ENCODE measurements at places on chromosomes 7 and 10.

GRCh38 chr7:29806208-29806994, at the start of gene WIPF3:
WIPF3 (plus strand) TSS chr7:29806508; CDS start chr7:29834725, 28,217 bp downstream.
- no peaks in the 10 kb centered on the region for H3K4me1 ChIP-seq
- DNase-seq, result no peak
- no peaks in the 10 kb centered on the region for H3K36me3 ChIP-seq

DNA sequence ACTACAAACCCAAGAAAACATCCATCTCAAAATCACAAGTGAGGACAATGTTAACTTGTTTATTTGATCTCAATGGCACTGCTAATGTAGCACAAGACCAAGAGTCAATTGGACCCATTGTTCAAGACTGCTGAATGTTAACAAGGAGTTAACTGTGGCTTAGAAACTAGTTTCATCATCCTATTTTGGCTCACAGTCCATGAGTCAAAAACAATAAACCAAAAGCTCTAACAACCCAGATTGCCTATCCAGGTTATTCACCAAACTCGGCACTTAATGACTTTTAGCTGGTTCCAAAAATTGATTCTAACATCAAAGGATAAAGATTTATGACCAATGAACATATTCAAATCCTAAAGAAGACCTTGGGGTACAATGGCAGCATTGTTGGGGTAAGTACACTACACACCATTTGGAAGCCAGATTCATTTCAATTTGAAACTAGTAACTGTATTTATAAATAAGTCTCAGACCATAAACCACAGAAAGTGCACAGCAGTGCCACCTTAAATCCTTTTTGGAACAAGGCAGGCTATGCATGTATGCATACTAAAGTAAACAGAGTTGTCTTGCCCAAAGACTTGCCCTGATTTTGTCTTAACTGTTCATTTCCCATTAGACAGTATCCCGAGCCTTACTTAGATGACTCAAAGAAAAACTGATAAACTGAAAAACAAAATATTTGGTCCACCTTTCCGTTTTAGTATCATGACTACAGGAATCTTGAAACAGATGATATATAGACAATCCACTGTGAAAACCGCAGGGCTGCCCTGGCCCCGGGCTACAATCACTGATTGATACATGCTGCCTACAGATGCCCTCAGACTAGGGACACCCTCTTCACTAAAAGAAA, 84.5 kb downstream of the SRPK2 start:
- no peaks in the 10 kb centered on the region for H3K4me1 ChIP-seq
- no peak for DNase-seq
- no peaks in the 10 kb centered on the region for H3K27me3 ChIP-seq
- H3K27ac ChIP-seq, result no peak overlapping the region
- no peak overlapping the region for H3K4me3 ChIP-seq

DNA sequence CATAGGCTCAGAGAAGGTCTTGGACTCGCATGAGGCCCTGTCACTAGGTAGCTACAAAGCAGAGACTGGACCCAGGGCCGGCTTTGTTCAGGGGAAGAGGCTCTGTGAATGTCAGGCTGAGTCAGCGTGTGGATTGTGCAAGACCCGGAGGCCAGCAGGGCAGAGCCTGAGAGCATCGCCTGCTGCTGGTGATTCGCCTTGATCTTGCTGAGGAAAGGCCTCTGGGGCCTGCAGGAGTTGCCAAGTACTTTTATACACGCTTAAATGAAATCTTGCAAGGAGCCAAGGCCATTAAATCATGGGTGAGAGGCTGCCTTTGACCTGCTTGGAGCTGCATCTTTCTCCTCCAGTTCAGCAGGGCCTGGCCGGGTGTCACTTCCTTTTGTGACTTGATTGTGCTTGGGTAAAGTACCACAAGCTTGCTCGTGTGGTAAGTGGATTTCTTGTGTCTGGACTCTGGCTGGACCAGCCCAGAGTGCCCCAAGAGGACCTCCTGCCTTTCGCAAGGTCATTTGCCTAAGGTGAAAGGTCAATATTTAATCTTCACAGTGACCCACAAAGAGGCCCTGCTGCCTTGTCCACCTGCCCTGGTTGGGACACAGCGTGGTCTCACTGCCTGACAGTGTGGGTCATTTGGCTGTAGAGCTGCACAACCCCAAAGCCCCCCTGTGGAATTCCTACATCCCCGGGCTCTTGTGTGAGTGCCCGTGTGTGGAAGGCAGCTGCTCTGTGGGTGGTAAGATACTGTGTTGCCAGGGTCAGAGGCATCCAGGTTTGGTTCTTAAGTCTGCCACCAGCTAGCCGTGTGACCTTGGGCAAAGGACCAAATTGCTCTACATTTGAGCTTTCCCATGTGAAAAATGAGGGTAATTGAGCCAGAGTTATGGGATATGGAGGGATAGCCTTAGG, 38.6 kb upstream of the SH2D4B start:
- H3K4me3 ChIP-seq, result no peak overlapping the region
- no peaks in the 10 kb centered on the region for H3K36me3 ChIP-seq
- no peaks in the 10 kb centered on the region for H3K27me3 ChIP-seq
- peak; percentile 78 for DNase-seq
- peaks cover 8% of the 10 kb centered on the region for H3K4me1 ChIP-seq

DNA sequence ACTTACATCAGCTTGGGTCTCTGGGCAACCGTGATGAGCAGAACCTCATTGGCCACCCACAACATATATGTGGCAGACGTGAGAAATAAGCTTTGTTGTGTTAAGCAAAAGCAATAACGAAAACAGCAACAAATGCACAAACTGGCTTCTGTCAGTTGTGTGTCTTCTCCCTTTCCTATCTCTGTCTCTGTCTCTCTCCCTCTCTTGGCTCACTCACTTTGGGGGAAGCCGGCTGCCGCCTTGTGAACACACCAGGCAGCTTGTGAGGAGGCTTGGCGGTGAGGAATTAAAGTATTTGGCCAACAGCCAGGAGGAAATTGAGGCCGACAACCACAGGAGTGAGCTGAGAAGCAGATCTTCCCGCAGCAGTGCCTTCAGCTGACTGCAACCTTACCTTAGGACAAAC, 21.9 kb upstream of the CDCA7L start:
- H3K27me3 ChIP-seq, result no peaks in the 10 kb centered on the region
- H3K36me3 ChIP-seq, result no peaks in the 10 kb centered on the region

GRCh38 chr7:45695249-45695995, 121.3 kb downstream of the ADCY1 start:
- no peaks in the 10 kb centered on the region for H3K36me3 ChIP-seq
- no peaks in the 10 kb centered on the region for H3K4me1 ChIP-seq
- H3K27me3 ChIP-seq, result no peaks in the 10 kb centered on the region
- DNase-seq, result no peak

- H3K4me3 ChIP-seq, result peak overlapping the region; percentile 68
- H3K27ac ChIP-seq, result peak overlapping the region; percentile 19
- no peaks in the 10 kb centered on the region for H3K36me3 ChIP-seq
- no peaks in the 10 kb centered on the region for H3K27me3 ChIP-seq
- DNase-seq, result peak; percentile 75
Measured at GRCh38 chr7:47536661-47537611, 45.0 kb downstream of the TNS3 start.

- H3K36me3 ChIP-seq, result no peaks in the 10 kb centered on the region
- H3K27ac ChIP-seq, result no peak overlapping the region
- H3K27me3 ChIP-seq, result no peaks in the 10 kb centered on the region
- H3K4me3 ChIP-seq, result no peak overlapping the region
Measured at GRCh38 chr7:71243736-71244410, 111.9 kb downstream of the GALNT17 start.

DNA sequence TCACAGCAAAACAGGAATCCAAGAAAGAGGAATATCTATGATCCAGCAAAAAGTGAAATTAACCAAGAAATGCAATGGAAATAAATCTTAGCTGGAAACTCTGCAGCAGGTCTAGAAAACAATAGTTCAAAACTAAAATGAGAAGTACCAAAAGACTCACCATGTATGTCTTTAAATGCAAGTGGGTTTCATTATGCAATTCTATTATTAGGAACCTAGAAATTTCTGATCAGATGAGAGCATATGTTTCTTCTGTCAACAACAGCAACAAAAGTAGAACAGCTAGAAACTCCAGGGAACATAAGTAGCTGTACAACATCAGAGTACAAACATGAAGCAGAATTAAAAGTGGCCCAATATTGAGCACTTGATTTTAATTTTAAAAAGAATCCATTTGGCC, 304.0 kb downstream of the ARHGAP12 start:
- no peak overlapping the region for H3K27ac ChIP-seq
- no peaks in the 10 kb centered on the region for H3K36me3 ChIP-seq
- H3K27me3 ChIP-seq, result no peaks in the 10 kb centered on the region
- no peak overlapping the region for H3K4me3 ChIP-seq

- H3K27me3 ChIP-seq, result no peaks in the 10 kb centered on the region
- no peak overlapping the region for H3K4me3 ChIP-seq
- H3K4me1 ChIP-seq, result peaks cover 28% of the 10 kb centered on the region
- peak; percentile 59 for DNase-seq
Measured at GRCh38 chr7:5686131-5686530, 95.3 kb downstream of the RNF216 start.

GRCh38 chr10:49610458-49611165, 502 bp downstream of the SLC18A3 start:
- H3K4me3 ChIP-seq, result peak overlapping the region; percentile 33
- H3K27ac ChIP-seq, result no peak overlapping the region
- peaks cover 3% of the 10 kb centered on the region for H3K4me1 ChIP-seq

GRCh38 chr7:42628054-42628453, 283.8 kb downstream of the C7orf25 start:
- H3K36me3 ChIP-seq, result no peaks in the 10 kb centered on the region
- no peaks in the 10 kb centered on the region for H3K27me3 ChIP-seq
- H3K4me1 ChIP-seq, result peaks cover 3% of the 10 kb centered on the region
- no peak for DNase-seq
- no peak overlapping the region for H3K27ac ChIP-seq
- no peak overlapping the region for H3K4me3 ChIP-seq

GRCh38 chr7:112484671-112485167, 3.9 kb downstream of the LSMEM1 start:
- no peaks in the 10 kb centered on the region for H3K36me3 ChIP-seq
- H3K4me1 ChIP-seq, result peaks cover 35% of the 10 kb centered on the region
- H3K27me3 ChIP-seq, result no peaks in the 10 kb centered on the region
- peak; percentile 82 for DNase-seq
- H3K4me3 ChIP-seq, result no peak overlapping the region

- peaks cover 4% of the 10 kb centered on the region for H3K4me1 ChIP-seq
- no peaks in the 10 kb centered on the region for H3K27me3 ChIP-seq
- DNase-seq, result no peak
- no peak overlapping the region for H3K4me3 ChIP-seq
Measured at GRCh38 chr10:58570307-58570723, 57.6 kb downstream of the BICC1 start.

DNA sequence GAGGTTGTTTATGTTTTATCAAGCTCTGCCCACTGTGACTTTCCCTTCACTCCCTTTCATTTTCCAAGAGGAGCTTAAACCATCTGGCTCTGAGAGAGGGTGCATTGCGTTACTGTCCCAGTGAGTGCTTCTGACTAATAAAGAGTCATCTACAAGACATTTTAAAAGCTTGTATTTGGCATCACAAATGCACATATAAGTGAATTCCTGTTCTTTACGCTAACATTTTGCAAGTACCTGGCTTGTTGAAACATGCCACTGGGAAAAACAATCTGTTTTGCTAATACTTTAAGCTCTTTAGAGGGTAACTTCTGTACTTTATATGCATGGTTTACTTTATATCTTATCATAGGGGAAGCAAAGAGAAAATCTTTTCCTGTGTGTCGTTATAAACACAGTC, 534.6 kb upstream of the POM121L12 start:
- no peaks in the 10 kb centered on the region for H3K4me1 ChIP-seq
- no peaks in the 10 kb centered on the region for H3K27me3 ChIP-seq
- H3K27ac ChIP-seq, result no peak overlapping the region
- DNase-seq, result no peak

DNA sequence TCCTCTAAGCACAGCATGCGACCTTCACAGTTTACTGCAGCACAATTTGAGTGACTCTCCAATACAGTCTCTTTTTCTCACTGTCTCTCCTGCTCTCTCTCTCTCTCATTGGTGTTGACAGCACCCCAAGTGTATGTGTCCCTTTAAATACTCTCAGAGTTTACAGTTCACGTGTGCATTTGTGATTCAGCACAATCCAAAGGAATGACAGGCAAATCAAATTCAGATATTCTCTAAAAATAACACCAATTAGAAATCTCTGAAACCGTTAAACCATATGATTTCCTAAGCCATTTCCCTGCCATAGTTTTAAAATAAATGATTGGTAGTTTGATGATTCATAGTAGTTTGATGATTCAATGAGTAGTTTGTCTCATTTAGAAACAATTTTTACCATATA, 104.0 kb upstream of the GAD2 start:
- H3K27me3 ChIP-seq, result no peaks in the 10 kb centered on the region
- no peak for DNase-seq
- no peaks in the 10 kb centered on the region for H3K36me3 ChIP-seq
- H3K4me3 ChIP-seq, result no peak overlapping the region
- H3K27ac ChIP-seq, result no peak overlapping the region
- H3K4me1 ChIP-seq, result no peaks in the 10 kb centered on the region

DNA sequence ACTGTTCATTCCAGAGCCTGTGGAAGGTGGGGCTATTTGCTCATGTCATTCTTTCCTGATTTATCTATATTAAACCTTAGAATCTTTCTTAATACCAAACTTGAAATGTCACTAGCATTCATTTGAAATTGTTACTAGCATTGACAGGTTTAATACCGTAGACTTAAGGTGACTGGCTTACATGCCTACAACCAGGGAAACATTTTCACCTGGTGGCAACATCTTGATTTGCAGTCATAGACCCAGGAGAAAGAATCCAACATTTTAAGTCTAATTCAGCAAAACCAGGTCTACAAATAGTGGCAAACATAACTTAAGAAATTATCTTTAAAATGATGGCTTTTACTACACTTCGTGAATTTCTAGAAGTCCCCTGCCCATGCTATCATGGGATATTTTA, 353.7 kb downstream of the HTR7 start:
- H3K27me3 ChIP-seq, result no peaks in the 10 kb centered on the region
- DNase-seq, result no peak
- H3K27ac ChIP-seq, result no peak overlapping the region
- no peaks in the 10 kb centered on the region for H3K4me1 ChIP-seq
- H3K36me3 ChIP-seq, result no peaks in the 10 kb centered on the region

DNA sequence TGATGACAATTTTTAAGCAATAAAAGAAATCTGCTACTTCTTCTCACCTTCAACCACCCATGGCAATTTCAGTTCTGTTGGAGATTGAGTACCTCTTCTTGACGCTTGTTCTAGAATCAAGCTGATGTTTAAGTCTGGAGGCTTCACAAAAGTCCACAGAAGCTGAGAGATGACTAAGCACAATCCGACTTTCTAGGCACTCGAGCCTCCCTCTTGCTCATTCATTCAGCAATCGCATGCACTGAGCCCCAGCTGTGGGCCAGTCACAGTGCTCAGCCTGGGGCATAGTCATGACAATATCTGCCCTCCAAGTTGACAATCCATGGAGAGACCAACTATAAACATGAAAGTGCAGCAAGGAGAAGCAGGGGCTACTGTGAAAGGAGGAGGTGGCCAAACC, 103.2 kb downstream of the IPMK start:
- no peak for DNase-seq
- H3K27ac ChIP-seq, result no peak overlapping the region
- no peaks in the 10 kb centered on the region for H3K27me3 ChIP-seq
- no peaks in the 10 kb centered on the region for H3K4me1 ChIP-seq
- H3K4me3 ChIP-seq, result no peak overlapping the region
- no peaks in the 10 kb centered on the region for H3K36me3 ChIP-seq

GRCh38 chr10:18456984-18457383, 194.4 kb downstream of the NSUN6 start:
- H3K27me3 ChIP-seq, result no peaks in the 10 kb centered on the region
- no peaks in the 10 kb centered on the region for H3K36me3 ChIP-seq
- no peak overlapping the region for H3K27ac ChIP-seq
